Activated CD4-positive, alpha-beta T cell treated with anti-CD3 and anti-CD28 coated beads for 36 hours (primary cell): ENCODE measurements at places on chromosomes 4 and X. TPM values are rescaled to one million over a fixed set of nuclear protein-coding genes. Genes with fewer than 3 reads are reported as not detected.

DNA sequence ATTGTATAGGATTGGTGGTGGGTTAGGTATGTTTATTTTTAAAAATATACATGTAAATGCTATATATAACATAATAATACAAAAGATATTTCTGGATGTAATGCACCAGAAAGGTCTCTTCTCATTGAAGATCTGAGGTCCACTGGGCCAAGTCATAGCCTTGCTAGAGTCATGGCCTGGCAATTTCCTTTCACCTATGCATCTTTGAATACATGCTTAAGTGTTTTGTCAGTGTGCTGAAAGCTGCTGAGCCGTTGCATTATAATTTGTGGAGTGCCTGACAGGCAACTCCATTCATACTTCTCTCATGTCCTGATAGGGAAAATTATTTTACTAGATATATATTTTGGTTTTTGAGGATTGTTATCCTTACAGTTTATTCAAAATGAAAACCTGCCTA is 410.2 kb upstream of the CT83 start:
- no peak for DNase-seq

GRCh38 chr4:67714248-67714583 is 13.3 kb upstream of the UBA6 start:
- DNase-seq: peak; percentile 69

Gene GAGE13
- total RNA-seq: not detected

Gene FAM9A
- not detected for total RNA-seq
